Panc1 (cell line): ENCODE measurements at places on chromosomes 12 and 14.

DNA sequence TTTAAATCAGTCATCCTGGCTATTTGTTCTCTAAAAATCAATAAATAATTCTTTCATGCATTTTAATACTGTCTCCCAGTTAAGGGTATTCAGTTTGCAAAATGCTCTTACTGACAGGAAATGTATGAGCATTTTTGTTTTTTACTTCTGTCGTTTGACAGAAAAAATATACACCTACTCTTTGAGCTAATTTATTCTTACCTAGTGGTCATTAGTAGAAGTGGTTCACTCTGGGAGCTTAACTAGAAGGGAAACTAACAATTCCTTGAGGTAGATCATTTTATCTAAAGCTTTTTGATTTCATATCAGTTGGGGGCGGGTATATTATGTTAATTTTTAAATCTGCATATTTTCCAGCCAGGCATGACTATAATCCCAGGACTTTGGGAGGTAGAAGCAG, 33.8 kb upstream of the PAPLN start:
- no peak for DNase-seq

DNA sequence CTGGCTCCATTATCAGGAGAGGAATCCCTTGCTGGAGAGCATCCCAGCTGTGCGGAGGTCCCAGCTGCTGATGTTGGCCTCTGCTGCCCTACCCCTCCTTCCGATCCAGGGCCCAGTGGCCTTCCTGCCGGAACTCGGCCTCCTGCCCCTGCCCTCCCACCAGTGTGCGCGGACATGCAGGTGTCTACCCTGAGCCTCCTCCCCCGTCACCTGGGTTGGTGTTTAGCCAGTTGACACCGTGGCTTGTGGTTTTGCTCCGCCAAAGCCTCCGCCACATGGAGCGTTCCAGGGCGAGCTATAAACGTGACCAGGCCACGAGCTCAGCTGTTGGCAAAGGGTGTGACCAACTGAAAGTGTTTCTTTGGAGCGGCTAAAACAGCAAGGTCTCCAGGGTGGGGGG, 1104.3 kb downstream of the BCL11B start:
- no peak for DNase-seq

DNA sequence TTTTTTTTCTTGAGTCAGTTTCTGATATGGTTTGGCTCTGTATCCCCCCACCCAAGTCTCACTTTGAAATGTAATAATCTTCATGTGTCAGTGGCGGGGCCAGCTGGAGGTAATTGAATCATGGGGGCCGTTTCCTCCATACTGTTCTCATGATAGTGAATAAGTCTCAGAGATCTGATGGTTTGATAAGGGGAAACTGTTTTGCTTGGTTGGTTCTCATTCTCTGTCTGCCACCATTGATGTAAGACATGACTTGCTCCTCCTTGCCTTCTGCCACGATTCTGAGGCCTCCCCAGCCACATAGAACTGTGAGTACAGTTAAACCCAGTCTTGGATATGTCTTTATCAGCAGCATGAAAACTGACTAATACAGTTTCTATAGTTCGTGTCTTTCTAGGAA, 42.9 kb downstream of the WNK1 start:
- no peak for DNase-seq

GRCh38 chr12:99253068-99253467, 394.5 kb upstream of the GARIN6 start:
- DNase-seq = no peak

DNA sequence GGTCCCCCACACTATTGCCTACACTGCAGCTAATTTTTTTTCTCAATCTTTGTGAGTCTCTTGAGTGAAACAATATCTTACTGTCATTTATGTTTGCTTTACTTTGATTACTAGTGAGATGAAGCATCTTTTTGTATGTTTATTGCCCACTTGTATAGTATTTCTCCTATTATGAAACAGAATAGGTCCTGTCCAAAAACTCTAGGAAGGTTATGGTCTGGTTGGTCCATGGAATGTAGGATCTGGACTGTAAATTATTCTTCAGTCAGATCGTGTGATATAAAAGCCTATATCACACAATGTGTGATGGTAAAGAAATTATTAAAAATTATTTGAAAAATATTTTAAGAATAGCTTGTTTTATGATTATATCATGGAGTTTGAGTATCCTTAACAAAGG, 434.4 kb downstream of the ZFP36L1 start:
- DNase-seq = no peak
